ENCODE measurements at places on chromosomes 7 and 10.

DNA sequence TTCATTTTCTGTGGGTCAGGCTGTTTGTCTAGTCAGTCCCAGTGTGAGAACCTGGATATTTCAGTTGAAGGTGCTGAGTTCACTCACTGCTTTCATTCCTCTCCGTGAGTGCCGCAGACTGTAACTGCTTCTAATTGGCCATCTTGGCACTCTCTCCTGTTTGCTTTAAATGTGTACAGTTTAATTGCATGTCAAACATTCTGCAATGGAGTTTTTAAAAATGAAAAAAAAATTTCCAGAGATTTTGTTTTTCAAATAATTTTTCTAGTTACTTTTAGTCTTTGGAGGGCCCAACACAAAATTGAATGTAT lies 87.8 kb downstream of the CCSER2 start:
- DNase-seq, result no peak

GRCh38 chr7:117478836-117479224 lies 995 bp upstream of the CFTR start:
- DNase-seq, result no peak

GRCh38 chr7:114047889-114048288 lies 129.1 kb upstream of the PPP1R3A start:
- peak; percentile 72 for DNase-seq

DNA sequence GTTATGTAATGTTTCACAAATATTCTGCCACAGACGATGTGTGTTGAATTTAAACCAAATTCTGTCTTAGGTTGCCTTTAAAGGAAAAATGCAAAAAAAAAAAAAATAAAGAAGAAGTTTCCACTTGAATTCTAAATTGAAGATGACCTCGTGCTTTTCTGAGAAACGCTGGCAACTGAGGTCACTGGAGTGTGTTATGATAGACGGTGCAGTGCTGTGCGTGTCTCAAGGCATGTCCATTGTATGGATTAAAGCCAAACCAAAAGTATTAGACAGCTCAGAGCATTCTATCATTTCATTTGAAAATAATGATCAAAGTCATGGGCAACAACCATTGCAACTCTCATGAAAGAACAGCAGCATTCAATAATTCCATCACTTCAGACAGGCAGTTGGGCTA lies 483.9 kb downstream of the GRM8 start:
- no peak for DNase-seq

DNA sequence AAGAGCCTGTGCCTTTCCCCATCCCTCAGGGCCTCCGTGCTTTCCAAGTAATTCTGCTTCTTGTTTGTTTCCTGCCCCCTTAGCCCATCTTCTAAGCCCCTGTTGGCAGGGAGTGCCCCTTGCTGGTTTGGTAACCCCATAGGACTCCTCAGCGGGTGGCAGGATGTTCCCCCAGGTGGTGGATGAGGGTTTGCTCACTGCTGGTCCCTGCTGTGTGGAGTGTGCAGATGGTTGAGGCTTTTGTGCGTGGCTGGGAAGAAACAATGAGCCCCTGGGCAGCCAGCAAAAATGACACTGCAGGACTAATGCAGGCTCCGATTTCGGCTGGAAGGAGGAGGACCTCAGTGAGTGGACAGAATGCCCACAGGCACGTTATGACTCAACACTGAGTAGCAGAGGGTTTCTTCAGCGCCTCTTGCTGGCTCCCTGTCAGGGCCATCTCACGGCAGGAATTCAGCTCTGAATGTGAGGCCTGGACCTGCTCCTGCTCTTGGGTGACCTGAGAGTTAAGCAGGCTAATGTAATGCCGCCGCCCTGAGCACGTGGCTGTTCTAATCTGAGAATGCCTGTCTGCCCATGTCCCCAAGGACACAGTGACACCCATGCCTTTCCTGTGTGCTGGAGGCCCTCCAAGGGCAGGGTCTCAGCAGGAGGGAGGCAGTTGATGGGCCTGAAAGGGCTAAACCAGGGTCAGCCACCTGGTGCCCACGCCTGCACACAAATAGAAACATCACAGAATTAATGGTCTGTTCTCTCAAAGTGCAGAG lies 16.6 kb downstream of the BAG3 start:
- DNase-seq, result peak; percentile 96

DNA sequence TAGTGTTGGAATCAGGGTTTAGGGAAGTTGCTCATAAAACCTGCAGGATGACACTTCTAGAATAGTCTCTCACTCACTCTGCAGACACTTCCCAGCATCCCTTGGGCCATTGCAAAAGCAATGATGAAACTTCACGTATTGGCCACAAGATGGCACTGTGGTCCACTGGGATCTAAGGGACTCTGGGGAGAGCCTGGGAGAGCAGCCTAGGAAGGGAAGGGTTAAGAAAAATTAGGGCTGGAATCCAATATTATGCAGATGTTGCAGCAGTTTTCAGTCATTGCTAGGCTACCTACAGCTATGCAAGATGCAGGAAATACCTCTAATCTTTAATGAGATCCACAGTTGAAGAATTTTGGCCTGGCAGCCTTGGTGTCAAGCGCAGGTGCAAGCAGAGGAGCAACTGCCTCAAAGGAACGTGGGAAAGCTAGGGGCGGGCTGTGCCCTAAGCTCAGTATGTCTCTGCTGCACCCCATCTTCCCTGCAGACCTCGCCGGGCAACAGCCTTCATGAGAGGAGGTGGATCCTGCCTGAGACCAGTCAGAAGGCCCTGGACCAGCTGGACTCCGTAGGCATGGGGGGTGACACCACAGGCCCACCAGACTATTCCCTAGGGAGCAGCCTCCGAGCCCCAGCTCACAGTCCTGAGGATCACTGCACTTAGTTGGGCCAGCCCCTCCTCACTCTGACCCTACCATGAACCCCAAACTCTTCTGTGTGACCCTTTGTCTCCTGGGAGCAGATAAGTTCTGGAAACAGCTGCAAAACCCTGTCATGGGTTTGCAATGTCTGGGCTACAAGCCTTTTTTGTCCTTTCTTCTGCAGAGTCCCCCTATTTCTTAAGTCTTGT lies 127.9 kb upstream of the PRSS58 start:
- DNase-seq, result peak; percentile 76

GRCh38 chr10:66927971-66928770 lies 2.3 kb downstream of the LRRTM3 start:
- no peak for DNase-seq

- no peak for DNase-seq
Measured at GRCh38 chr7:106371629-106372028, 86.8 kb upstream of the NAMPT start.

- no peak for DNase-seq
Measured at GRCh38 chr7:33821970-33822369, 83.4 kb upstream of the BMPER start.

DNA sequence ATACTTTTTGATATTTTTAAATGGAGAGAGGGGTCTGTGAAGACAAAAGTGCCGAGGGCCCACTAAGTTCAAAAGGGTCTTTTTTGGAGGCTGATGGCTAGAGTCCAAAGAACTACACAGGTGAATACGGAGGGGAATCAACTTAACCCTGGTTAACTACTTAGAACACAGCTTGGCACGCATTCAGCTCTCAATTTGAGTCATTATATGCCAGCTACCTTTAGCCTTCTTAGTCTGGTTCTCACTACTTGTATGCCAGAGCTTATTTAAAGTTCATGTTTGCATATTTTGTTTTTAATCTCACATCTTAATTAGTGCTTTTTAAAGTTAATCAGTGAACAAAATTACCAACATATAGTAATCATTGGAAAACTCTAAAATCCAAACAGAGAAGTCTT lies 80.8 kb downstream of the VWDE start:
- no peak for DNase-seq

DNA sequence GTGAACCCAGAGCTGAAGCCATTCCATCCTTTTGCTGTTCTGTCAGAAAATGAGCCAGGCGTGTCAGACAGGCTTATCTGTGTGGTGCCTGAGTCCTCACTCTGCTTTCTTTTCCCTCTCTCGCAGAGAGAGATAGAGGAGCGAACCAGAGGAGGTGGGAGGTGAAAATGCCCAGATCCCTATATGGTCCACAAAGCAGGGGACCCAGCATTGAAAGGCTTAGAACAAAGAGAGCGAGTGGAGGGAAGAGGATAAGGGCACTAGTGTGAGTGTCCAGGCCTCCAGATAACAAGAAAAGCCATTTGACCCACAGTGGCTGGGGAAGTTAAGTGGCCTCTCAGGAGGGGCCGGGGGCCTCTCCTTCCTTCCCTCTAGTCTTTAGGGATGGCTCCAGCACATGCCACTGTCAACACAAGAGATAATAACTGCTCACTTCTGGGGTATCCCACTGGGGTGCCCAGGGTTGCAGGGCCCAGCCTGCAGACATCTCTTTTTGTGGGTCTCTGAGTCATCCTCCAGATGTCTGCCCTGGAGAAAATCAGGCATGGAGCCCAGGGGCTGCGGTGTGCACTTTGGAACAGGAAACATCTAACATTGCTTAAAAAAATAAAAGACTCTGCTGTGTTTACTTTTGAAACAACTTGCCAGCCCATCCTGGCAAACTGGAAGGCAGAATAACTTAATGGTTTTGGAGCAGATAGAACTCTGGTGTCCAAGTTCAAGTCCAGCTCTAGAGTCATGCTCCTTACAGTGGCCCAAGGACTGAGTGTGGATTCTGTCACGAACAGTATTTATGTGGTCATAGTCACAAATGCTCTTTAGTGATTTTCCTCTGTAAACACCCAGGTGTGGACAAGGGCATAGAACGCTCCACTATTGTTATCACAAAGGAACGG lies 189.5 kb downstream of the CXCL12 start:
- peak; percentile 32 for DNase-seq

GRCh38 chr7:25389489-25390106 lies 161.3 kb upstream of the NPVF start:
- DNase-seq, result peak; percentile 72

GRCh38 chr7:50791363-50791937 lies 8.8 kb upstream of the GRB10 start:
- DNase-seq, result no peak

DNA sequence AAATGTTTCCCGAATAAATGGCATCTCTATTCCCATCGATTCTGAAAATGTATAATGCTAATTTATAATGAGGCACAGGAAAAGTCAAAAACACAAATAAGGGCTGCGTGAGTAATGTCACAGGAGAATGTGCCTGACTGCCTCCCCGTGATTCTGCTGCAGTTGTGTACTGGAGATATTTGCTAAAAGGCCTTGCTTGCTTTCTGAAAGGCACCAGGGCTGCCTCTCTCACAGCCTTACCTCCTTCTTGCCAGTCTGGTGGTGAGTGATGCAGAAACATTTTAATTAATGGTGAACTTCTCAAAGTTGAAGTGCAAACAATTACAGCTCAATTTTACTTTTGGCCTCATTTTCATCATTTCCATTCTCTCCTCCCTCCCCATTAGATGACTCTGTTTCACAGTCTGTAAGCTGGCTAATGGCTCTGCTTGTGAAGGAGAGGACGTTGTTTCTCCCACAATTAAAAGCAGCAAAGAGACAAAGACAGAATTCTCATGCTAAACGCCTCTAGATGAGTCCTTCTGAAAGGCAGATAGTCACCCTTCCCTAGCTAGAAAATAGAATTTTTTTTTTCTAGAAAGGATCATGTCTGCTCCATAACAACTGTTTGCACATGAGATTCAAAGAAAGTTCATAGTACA lies 377.6 kb downstream of the MDFIC start:
- no peak for DNase-seq

- DNase-seq, result no peak
Measured at GRCh38 chr10:91677911-91678310, 45.0 kb upstream of the PPP1R3C start.

DNA sequence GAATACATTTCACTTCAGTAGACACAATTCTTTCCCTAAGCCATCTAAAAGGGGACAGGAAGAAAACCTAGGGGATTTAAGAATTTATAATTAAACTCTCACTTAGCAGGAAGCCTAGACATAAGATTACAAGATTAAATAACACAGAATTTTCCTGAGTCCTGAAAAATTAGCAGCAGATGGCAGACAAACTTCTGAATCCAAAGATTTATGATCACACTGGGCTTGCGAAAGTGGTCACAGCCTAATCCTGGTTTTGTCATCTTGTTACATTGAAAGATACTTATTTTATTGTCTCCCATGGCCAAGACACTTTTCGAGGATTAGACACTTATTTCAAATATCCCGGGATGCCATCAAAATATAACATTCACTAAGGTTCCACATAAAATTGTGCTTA lies 2.9 kb downstream of the ERLIN1 start:
- no peak for DNase-seq

DNA sequence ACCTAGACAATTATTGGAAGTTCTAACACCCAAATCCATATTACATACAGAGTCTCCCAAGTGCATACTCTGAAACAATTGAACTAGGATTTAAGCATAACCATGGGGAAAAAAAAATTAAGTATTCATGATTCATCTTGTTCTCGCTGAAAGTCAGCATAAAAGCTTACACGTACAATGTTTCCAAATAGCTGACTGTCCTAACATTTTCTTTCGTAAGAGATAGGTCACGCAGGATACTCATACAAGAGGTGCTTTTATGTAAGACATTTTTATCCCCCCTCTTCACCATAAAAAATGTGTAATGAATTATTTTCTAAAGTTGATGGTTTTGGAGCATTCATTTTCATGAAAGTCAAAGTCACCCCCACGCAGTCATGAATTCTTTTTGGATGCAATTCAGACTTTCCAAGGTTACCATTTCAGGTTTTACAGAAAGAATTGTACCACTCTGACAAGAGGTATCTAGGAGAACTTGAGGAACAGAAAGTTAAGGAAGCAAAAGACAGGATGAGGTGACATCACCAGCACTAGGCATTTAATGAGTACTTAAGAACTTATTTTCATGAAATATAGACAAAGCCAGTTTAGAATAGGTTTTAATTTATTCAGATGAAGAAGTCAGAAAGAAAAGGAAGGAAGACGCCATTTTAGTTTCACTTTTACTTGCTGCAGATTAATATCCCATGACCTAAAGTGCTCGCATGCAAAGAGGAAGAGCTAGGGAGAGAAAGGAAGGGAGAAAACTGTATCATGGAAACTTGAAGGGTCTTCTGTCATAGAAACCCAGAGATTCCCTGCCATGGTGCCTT lies 55.8 kb downstream of the TMEM26 start:
- peak; percentile 59 for DNase-seq

DNA sequence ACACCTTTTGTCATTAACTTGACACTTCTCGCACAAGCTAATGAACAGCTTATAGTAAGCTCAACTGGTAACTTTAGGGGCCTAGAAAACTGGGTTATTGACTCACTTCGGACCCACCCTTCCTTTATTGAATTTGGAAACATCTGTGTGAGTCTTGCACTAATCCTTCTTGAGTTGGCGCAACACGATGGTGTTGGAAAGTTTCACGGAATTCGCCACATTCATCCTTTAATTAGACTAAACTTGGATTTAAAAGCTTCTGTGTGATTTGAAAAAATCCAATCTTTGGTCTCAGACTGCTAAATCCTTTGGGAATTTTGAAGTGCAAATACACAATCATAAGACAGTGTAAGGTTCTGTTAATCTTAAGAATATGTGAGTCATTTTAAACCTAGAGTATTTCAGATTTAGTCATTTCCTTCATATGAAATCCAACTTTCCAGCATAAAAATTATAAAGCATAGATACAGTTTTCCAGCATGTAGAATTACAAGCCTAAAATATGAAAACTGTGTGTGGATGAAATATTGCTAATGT lies 15.1 kb downstream of the FZD8 start:
- DNase-seq, result no peak

- no peak for DNase-seq
Measured at GRCh38 chr10:48520594-48520993, 84.3 kb downstream of the ARHGAP22 start.

Measured in ACHN (cell line).